ENCODE measurements at places on chromosomes 16 and 17. TPM values are rescaled to one million over a fixed set of nuclear protein-coding genes. Genes with fewer than 3 reads are reported as not detected.

Gene MT4
- not detected for total RNA-seq

Gene GPR179
- total RNA-seq, result 0.11 TPM

Gene STX1B
- total RNA-seq, result 0.74 TPM

Gene MMP2
- 455 TPM for total RNA-seq

Measured in urinary bladder (tissue), 4 donors.